ENCODE measurements at places on chromosomes 5 and 9. TPM values are rescaled to one million over a fixed set of nuclear protein-coding genes. Genes with fewer than 3 reads are reported as not detected.

Gene CAMLG
- 19.5 TPM for total RNA-seq

Gene LURAP1L
- 16.4 TPM for total RNA-seq

Gene ZNF883
- total RNA-seq = not detected

Gene EQTN
- total RNA-seq = not detected

Gene HSPA5
- total RNA-seq = 142 TPM

Gene SLC2A6
- 21.7 TPM for total RNA-seq

Gene RNF180
- 5.1 TPM for total RNA-seq

Gene IL4
- not detected for total RNA-seq

Gene PRLR
- 0.40 TPM for total RNA-seq

Gene LECT2
- not detected for total RNA-seq

Gene PTPN3
- total RNA-seq = 8.4 TPM

Gene PCDHGA7
- 0.51 TPM for total RNA-seq

Gene ZFP37
- total RNA-seq = not detected

Gene LHX6
- total RNA-seq = 16.5 TPM

Gene BDP1
- 18.4 TPM for total RNA-seq

Gene PFN3
- not detected for total RNA-seq

Gene SPATA31C1
- not detected for total RNA-seq

Gene LSM11
- total RNA-seq = 5.1 TPM

Gene EGFL7
- 23.1 TPM for total RNA-seq

Gene ZNF346
- total RNA-seq = 33.9 TPM

Gene RFESD
- total RNA-seq = 0.36 TPM

Gene CCDC107
- total RNA-seq = 37.0 TPM

Gene CDC20B
- total RNA-seq = not detected

Gene GRK6
- total RNA-seq = 88.8 TPM

Gene NR5A1
- not detected for total RNA-seq

Gene ENTPD2
- 0.92 TPM for total RNA-seq

Gene PPP2CA
- total RNA-seq = 184 TPM

Gene FTMT
- not detected for total RNA-seq

Gene SLC36A2
- total RNA-seq = not detected

Gene RLN2
- total RNA-seq = not detected

Gene GLRA1
- total RNA-seq = not detected

Measured in PC-3 (cell line).